ENCODE measurements at places on chromosomes 5 and 9.
A peak's percentile ranks its signal among the peaks of the same experiment; 100 is the strongest.

DNA sequence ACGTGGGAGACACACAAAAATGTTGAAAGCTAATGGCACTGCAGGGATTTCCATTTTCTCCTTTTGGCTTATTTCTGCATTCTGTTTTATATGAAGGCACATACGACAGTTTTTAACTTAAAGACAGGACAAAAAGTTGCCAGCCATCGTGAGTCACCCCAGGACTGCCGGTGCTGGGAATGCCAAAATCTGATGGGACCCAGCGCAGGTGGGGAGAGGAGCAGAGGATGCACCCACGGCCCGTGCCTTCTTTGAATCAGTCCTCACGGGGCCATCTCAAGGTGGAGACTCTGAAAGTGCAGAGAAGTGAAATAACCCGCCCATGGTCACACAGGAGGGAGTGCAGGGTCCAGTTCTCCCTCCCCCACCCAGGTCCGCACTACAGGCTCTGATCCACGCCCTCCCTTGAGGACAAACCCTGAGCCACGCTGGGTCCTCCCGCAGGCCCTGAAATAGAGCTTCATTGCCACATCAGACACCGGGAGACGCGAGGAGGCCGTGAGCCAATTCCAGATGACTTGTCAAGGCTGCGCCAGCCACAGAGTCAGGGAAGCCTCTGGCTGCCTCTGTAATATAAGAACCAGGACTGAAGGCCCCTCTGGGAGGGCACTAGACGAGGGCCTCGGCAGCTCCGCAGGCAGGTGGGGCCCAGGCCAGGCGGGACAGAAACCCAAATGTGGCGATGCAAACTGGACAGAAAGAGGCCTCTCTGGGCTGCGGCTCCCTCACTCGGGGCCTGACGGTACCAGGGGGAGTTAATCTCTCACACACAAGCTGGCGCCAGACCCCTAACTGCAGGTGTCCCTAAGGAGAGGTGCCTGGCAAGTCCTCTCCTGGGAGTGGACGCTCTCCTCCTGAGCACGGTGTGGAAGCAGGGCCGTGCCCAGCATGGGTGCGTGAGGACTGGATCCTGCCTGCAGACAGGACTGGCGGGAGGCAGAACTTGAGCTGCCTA is 22.9 kb downstream of the ADAMTS2 start:
- H3K36me3 ChIP-seq, result no peaks in the 10 kb centered on the region
- peaks cover 4% of the 10 kb centered on the region for H3K27me3 ChIP-seq
- DNase-seq, result no peak
- no peak overlapping the region for H3K27ac ChIP-seq

DNA sequence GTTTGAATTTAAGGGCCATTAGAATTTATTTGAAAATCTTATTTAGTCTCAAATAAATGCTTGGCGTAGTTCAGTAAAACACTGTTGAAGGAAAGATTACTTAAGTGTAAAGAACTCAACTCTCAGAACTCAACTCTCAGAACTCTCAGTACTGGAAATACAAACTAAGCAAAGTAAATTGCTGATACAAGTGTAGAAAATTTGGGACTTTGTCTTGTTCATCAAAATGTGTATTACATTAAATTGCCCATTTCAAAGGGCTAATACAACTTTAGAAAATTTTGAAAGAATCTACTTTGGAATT is 99.4 kb downstream of the CSNK1G3 start:
- H3K4me1 ChIP-seq, result peaks cover 12% of the 10 kb centered on the region
- no peaks in the 10 kb centered on the region for H3K27me3 ChIP-seq
- H3K27ac ChIP-seq, result no peak overlapping the region
- no peak overlapping the region for H3K4me3 ChIP-seq

DNA sequence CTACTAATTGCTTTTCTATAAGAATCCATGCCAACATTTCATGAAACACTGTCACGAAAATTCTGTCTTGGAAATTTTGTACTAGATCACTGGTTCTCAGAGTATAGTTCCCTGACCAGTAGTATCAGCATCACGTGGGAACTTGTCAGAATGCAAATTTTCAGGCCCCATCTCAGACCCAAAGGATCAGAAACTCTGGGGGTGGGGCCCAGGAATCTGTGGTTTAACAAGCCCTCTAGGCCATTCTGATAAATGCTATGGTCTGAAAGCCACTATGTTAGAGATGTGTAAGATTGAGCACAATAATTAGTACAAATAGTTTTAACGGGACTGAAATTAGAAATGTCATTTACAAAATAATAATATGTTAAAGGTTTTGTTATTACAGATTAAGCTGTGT is 615.7 kb upstream of the ARRDC3 start:
- no peak for DNase-seq
- H3K4me3 ChIP-seq, result no peak overlapping the region
- H3K27ac ChIP-seq, result no peak overlapping the region
- no peaks in the 10 kb centered on the region for H3K36me3 ChIP-seq

DNA sequence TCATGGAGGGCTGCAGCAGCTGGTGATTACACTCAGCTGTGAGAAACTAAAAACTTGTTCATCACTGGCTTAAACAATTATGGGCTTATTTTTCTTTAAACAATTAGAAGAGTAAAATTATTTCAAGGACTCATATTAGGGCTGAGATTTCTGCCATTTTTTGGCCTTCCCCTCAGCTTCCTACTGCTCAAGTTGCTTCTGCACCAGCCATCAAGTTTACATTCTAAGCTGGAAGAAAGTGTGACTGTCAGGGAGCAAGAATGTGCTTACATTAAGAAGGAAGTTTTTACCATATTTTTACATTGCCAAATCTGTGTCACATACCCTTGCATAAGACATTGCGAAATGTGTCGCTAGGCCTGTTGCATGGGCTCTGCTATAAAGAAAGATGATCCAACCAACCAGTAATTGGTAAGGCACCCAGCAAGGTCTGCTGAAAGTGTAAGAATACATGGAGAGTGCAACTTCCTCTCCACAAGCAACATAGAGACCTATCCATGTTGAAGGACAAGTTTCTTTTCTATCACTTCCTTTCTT is 260.3 kb upstream of the CDH10 start:
- no peak for DNase-seq
- H3K27ac ChIP-seq, result no peak overlapping the region
- H3K36me3 ChIP-seq, result peaks cover 1% of the 10 kb centered on the region
- H3K27me3 ChIP-seq, result no peaks in the 10 kb centered on the region
- H3K4me3 ChIP-seq, result no peak overlapping the region
- no peaks in the 10 kb centered on the region for H3K4me1 ChIP-seq

- H3K27ac ChIP-seq, result no peak overlapping the region
- H3K4me1 ChIP-seq, result peaks cover 11% of the 10 kb centered on the region
- peak; percentile 77 for DNase-seq
- no peak overlapping the region for H3K4me3 ChIP-seq
Observed at GRCh38 chr9:68802525-68803015, 97.5 kb downstream of the PIP5K1B start.

DNA sequence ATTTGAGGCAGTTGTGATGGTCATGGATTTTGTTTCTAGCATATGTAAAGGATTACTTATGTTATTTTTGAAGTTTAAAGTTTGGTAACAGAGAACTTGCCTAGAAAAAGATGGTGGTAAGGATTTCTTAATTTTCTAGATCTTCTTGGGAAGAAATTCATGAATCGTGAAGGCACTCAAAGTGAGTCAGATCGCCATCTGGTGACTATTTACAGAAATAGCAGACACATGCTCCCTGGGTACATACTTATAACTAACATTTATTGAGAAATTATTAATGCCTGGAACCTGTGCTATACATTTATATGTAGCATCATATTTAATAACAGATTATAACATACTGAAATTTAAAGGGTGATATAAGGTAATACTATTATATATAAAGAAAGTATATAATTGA is 299.7 kb downstream of the IZUMO3 start:
- no peaks in the 10 kb centered on the region for H3K27me3 ChIP-seq
- H3K27ac ChIP-seq, result no peak overlapping the region
- DNase-seq, result no peak
- H3K4me3 ChIP-seq, result no peak overlapping the region
- no peaks in the 10 kb centered on the region for H3K36me3 ChIP-seq
- no peaks in the 10 kb centered on the region for H3K4me1 ChIP-seq

DNA sequence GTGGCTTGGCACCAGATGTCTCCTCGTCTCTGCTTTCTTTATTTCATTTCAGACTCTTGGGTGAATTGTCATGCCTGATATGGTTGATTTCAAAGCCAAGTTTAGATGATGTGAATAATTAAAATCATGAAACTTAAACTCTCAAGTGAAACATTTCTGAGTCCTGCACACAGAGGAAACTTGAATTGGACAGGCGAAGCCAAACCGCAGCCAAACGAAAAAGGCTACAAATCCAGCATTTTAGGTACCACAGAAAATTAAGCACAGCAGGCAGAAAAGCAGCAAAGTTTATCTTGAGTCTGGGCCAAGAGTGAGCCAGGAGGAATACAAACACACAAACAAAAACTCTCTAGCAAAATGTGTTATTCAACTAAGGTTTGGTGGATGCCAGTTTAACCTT is 659.8 kb upstream of the KLF4 start:
- no peak overlapping the region for H3K4me3 ChIP-seq
- no peak overlapping the region for H3K27ac ChIP-seq
- no peaks in the 10 kb centered on the region for H3K36me3 ChIP-seq
- no peaks in the 10 kb centered on the region for H3K27me3 ChIP-seq
- no peaks in the 10 kb centered on the region for H3K4me1 ChIP-seq
- DNase-seq, result no peak

DNA sequence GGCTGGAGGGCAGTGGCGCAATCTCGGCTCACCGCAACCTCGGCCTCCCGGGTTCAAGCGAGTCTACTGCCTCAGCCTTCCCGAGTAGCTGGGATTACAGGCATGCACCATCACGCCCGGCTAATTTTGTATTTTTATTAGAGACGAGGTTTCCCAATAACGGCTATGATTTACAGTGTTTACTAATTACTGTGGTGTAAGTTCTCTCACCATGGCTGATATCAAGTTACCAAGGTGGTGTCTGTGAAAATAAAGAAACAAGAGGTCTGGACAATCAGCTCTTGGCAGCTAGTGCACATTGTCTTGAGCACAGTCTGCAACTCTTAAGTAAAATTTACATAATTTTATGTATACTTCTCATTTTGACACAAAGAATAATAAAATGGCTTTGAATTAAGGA is 385.5 kb upstream of the COX7C start:
- H3K36me3 ChIP-seq, result no peaks in the 10 kb centered on the region
- no peaks in the 10 kb centered on the region for H3K27me3 ChIP-seq
- no peak overlapping the region for H3K4me3 ChIP-seq
- no peak overlapping the region for H3K27ac ChIP-seq
- no peak for DNase-seq
- no peaks in the 10 kb centered on the region for H3K4me1 ChIP-seq

DNA sequence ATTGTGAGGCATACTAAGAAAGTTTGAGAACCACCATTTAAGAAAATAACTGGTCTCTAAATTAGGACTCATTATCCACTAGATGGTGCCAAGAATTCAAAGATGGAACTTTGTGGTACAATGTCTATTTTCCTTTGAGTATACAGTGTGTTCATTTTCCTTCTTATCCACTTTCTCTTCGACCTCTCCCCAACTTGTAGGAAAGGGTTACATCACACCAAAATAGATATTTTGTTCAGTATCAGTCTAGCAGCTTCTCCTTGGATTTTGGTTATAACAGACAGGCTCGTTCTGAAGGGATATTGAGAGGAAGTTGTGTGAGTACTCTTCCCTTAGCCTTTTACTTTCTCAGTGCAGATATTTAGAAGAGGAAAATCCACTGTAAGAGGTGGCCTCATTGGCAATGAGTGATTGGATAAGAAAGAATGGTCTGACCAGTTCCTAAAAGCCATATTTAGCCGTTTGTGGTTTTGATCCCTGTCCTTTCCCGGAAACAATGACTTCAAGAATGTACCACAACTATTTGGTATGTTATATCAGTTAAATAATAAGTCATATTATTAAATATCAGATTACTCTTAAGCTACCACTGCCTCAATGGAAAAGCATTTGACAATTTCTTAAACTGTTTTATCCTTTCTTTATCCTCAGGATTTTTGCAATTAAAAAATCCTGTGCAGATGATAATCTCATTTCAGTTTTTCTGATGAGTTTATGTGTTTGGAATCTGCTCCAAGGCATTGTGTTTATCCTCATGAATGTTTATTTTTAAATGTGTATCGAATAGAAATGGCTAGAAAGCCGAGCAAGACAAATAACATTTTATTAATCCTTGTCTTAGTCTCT is 69.0 kb upstream of the GRAMD2B start:
- peak overlapping the region; percentile 53 for H3K27ac ChIP-seq
- H3K27me3 ChIP-seq, result no peaks in the 10 kb centered on the region
- no peak for DNase-seq
- peaks cover 15% of the 10 kb centered on the region for H3K4me1 ChIP-seq
- H3K4me3 ChIP-seq, result peak overlapping the region; percentile 72

DNA sequence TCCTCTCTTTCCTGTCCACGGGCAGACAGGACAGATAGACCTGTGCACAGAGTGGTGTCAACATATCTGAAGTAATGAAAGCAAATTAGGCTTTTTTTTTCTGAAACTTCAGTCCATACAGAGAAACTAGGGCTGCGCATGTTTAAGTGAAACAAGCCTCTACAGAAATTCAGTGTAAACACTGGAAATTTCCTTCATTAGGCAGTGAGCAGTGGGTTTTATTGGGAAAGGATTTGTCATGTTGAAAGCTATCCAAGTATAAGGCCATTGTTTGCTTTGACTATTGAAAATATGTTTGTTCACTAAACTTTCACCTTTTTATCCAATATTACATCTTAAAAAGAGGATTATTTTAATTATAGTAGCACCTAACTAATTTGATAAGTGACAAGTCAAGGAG is 161.2 kb downstream of the AOPEP start:
- no peaks in the 10 kb centered on the region for H3K4me1 ChIP-seq
- H3K27ac ChIP-seq, result no peak overlapping the region
- H3K36me3 ChIP-seq, result peaks cover 11% of the 10 kb centered on the region
- no peaks in the 10 kb centered on the region for H3K27me3 ChIP-seq
- no peak for DNase-seq

DNA sequence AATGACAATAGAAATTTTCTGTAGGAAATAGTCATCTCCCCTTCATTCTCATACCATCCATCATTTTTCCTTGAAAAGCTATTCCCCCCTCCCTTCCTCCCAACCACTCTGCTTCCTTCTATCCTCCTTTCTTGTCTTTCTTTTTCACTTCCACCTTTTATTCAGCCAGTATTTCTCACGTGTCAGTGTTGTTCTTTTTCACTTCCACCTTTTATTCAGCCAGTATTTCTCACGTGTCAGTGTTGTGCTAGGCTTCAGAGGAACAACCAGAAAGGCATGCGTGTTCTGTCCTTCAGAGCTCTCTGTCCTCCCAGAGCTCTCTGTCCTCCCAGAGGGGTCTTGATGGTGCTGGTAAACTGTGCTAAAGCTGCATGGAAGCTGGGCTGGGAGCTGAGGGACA is 419.6 kb downstream of the GADD45G start:
- H3K4me3 ChIP-seq, result no peak overlapping the region
- H3K36me3 ChIP-seq, result no peaks in the 10 kb centered on the region
- no peaks in the 10 kb centered on the region for H3K4me1 ChIP-seq
